GM19239 (cell line): ENCODE measurements at places on chromosomes 16 and 17.

GRCh38 chr17:74449773-74450172 is 16.7 kb upstream of the CD300A start:
- DNase-seq = no peak

DNA sequence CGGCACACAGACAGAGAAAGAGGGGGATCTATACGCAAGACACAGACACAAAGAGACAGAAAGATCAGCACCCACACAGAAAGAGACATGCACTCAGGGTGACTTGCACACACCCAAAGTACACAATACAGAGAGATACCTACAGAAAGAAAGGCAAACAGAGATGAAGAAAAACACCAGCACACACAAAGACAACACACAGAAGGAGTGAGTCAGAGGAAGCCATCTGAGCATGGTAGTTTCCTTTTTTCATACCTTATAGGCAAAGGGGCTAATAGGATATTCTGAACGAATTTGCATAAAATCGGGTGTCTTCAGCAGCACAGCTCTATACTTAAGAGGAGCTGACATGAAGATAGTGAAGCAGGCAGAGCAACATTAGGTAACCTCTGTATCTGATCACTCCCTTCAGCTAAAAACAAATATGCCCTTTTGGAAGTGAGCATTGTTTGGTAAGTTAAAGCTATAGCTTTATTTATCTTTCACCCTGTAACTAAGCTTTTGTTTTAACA is 198.6 kb downstream of the AATF start:
- DNase-seq = peak; percentile 27

- no peak for DNase-seq
Measured at GRCh38 chr17:68539548-68540467, 27.6 kb downstream of the PRKAR1A start.

GRCh38 chr16:53115773-53116172 is 61.0 kb downstream of the CHD9 start:
- DNase-seq = no peak

- no peak for DNase-seq
Measured at GRCh38 chr17:58330997-58331814, 2.6 kb upstream of the TSPOAP1 start.

DNA sequence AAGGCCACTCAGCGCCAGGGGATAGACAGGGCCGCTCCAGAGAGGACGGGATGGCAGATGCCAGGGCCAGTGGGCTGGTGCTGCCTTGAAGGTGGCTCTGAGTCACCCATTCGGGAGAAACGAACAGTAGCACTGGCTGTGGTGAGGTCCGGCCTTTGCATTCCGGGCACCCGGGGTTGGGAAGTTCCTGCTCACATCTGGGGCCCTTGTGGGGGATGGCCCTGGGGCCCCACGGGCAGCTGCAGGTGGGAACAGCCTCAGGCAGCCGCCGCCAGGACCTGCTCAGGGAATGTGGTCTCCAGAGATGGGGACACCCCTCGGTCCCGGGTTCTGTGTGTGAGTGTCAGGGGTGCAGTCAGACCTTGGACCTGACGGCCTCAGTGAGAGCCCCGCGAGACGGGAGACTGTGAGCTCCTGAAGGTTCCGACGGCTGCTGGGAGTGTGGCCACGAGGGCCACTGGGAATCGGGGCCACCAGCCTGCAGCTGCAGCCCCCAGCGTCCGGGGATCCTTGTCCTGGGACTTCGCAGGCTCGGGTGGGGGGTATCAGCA is 1.4 kb downstream of the CBFA2T3 start:
- no peak for DNase-seq

- peak; percentile 57 for DNase-seq
Measured at GRCh38 chr17:80790021-80790765, 201.4 kb upstream of the CHMP6 start.

GRCh38 chr17:76049836-76050537 is 22.3 kb downstream of the SRP68 start:
- DNase-seq = no peak

GRCh38 chr17:68384471-68384870 is 72.8 kb downstream of the WIPI1 start:
- DNase-seq = no peak

DNA sequence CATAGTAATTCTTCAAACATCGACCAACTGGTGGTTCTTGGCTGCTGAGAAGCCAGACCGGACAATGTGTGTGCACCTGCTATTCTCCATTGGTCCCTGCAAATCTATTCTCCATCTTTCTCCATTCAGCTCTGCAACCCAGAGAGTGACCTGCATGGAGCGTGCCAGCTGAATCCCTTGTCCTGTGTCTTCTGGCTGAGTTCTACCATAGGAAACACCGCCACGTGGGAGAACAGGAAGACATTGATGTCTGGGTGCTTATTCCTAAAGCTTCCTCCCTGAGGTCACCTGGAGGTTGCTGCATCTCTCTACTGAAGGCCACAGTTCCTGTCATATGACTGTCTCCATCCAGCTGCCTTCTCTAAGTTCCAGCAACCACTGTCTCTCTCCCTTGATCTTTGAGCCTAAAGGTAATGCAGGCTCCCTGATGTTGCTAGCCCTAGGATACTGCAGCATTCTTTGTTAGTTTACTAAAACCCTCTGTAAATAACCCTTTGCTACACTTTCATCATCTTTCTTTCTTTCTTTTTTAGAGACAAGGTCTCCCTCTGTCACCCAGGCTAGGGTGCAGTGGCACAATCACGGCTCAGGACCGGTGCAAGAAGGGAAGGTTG is 10.6 kb upstream of the SMG1 start:
- no peak for DNase-seq

DNA sequence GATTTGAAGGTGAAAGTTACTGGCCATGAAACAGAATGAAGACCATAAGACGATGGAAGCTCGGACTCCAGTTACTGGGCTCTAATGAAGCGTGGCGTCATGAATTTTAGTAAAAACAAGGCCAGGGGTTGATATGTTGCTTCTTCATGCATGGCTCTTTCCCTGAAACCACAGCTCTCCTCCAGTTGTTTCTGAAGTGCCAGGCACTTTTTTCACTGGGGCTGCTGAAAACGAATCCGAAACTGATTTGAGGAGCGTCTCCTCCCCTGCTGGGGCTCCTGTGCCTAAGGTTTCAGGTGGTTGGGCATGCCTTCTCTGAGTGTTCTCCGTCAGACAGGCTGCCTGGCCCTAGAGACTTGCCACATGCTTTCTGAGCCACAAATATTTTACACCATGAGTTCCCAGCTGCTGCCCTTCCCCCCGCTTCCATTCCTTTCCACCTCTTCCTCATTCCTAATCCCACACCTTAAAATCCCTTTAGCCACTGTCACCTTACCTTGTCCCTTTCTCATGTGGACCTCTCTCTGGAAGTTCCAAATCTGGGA is 3.7 kb upstream of the MYL4 start:
- DNase-seq = no peak

DNA sequence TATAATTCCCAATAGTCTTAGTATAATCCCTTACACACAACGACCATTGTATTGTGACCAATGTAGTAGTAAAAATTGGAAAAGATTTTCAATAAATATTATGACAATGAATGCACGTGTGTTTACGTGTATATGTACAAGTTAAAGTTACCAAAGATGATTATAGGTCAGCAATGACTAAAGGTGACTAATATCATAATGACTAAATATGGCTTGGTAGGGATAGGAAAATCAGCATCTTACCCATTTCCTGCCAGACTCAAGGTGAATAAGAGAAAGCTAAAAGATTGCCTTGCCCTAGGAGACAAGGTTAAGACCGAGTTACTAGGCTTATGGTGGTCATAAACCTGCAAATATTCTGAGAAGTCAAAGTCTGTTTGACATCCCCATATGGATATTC is 34.4 kb downstream of the CPD start:
- DNase-seq = no peak

GRCh38 chr16:81611721-81612120 is 167.1 kb downstream of the CMIP start:
- DNase-seq = no peak

DNA sequence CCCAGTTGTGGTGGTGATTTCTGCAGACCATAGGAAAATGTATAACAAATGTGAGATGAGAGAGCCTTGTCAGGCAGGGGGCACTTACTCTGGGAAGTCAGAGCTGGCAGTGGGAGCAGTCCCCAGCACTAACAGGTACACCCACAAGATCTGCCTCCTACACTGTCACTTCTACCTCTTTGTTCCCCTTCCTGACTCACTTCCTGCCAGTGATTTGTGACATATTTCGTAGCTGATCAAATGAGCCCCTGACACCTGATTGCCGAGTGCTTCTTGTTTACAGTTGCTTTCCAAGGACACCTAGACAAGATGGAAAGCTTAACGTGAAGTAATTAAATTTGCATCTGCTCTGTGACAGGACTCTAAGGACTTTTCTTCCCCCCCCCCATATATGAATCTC is 40.5 kb downstream of the FTO start:
- DNase-seq = no peak

DNA sequence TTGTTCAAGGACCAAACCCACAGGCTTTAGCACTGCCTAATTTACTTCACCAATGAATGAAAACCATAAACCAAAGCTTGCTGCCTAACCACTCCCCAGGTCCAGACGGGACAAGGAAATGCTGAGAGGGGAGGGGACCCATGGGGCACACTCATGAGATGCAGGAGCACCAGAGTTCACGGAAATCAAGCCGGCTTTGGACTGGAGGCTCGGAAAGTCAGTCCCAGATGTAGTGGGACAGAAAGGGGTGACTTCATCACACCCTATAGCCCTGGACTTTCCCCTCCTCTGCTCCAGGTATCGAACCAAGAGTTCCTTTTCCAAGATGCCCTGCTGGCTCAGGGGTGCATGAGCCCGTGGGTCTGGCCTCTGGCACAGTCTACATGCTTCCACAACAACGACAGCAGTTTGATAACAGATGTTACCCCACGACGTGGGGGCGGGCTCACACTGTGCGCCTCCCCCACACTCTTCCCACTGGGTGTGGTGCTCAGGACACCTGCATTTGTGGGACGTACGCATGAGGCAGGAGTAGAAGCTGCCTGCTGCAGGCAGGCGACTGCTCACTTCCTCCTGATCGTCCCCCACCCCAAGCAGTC is 63.2 kb downstream of the AMFR start:
- DNase-seq = no peak

GRCh38 chr17:67476787-67477335 is 99.8 kb downstream of the PITPNC1 start:
- no peak for DNase-seq

GRCh38 chr17:50816771-50817751 is 18.3 kb upstream of the WFIKKN2 start:
- DNase-seq = peak; percentile 40

DNA sequence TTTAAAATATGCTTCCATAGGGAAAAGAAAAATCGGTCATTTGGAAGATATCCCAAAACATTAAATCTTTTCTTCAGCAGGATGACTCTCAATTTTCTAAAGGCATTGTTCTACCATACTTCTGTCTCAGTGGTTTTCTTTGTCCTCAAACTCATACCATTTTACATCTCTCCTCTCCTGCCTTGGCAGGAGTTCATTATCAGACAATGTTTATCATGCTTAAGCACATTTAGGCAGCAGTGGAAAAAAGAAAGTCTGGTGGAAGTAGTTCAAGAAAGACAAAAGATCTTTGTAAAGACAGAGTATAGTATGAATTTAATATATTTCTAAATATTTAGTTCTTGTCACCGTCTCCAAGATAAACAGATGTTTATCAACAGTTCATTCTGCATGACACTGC is 68.2 kb downstream of the CDK12 start:
- DNase-seq = no peak

DNA sequence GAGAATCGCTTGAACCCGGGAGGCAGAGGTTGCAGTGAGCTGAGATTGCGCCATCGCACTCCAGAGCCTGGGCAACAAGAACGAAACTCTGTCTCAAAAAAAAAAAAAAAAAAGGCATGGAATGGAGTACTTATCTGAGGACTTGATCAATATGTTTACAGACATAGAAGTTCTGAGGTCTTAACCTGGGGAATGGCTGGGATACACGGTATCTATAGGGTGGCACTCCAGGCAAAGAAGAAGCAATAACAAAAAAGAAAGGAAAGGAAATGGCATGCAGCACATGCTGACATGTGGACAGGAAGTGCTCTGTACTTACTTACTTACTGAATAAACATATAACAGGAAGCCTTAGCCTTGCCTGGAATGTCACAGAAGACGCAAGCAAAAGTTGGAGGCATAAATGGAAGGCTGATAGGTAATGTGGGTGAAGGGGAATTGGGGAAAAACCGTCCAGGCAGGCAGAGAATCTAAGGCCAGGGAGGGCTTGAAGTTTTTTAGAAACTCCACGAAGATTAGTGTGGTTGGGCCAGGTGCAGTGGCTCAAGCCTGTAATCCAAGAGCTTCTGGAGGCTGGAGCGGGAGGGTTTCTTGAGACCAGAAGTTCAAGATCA is 10.1 kb upstream of the SPOP start:
- no peak for DNase-seq

GRCh38 chr16:30063893-30064728 is 1.4 kb upstream of the ALDOA start:
- DNase-seq = peak; percentile 69

DNA sequence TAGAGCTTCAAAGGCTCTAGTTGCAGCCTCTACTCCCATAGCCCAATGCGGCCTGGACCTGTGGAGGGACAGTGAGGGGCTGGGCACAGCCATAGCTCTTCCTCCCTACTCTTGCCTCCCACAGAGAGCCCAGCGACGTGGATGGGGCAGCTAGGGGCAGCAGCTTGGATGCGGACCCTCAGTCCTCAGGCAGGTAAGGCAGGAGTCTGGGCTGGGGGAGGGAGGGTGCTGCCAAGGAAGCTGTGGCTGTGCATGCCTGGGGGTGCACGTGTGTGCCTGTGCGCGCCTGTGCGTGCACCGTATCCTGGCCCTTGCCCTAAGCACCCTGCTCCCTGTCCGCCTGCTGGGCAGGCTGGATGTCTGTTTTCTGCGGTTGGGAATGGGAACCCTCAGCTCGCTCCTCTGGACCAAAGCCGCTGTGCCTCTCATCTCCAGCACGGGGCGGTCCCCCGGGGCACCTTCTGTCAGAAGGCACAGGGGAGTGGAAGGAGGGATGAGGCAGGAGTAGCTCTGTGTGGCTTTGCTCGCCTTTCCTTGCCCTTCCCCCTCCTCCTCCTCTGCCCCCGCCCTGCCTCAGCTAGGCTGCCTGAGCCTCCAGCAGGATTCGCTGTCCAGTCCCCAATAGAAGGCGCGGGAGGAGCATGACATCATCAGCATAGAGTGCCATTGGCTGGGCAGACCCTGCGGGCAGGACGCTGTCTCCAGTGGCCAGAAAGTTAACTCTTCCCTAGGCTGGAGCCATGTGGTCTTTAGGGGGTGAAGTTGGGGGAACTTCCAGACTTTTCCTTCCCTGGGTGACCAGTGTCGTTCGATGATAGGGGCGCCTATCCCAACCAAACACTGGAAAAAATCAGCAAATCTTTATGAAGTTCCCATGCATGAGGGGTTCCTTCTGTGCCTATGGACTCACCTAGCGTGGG is 797 bp downstream of the PRCD start:
- peak; percentile 85 for DNase-seq

- DNase-seq = no peak
Measured at GRCh38 chr17:1908699-1909309, 79.0 kb downstream of the RPA1 start.

- no peak for DNase-seq
Measured at GRCh38 chr16:23181506-23181905, 1.0 kb upstream of the SCNN1G start.

GRCh38 chr17:37466471-37466870 is 23.2 kb upstream of the DUSP14 start:
- no peak for DNase-seq
